H4 (cell line): ENCODE measurements at places on chromosomes 11 and 22.

DNA sequence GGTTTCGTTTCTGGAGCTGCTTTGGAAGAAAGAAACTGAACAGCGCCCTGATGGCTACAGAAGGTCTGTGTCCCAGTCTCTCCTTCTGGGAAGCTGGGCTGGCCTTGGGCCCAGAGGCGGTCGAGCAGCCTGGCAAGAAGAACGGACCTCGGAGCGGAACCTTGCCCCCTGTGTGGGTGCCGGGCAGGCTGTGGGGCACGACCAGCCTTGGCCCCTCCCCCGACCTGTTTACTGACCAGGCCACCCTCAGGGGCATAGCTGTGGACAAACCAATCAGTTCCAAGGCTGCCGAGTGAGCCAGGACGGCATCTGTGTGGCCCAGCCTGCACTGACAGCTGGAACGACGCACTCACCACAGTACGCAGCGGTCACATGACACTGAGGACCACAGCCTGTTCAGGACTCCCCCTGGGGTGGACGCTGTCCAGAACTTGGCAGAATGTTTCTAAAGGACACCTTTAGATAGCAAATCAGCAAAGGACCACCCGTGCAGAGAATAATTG, 7.2 kb downstream of the PIM3 start:
- DNase-seq: no peak

DNA sequence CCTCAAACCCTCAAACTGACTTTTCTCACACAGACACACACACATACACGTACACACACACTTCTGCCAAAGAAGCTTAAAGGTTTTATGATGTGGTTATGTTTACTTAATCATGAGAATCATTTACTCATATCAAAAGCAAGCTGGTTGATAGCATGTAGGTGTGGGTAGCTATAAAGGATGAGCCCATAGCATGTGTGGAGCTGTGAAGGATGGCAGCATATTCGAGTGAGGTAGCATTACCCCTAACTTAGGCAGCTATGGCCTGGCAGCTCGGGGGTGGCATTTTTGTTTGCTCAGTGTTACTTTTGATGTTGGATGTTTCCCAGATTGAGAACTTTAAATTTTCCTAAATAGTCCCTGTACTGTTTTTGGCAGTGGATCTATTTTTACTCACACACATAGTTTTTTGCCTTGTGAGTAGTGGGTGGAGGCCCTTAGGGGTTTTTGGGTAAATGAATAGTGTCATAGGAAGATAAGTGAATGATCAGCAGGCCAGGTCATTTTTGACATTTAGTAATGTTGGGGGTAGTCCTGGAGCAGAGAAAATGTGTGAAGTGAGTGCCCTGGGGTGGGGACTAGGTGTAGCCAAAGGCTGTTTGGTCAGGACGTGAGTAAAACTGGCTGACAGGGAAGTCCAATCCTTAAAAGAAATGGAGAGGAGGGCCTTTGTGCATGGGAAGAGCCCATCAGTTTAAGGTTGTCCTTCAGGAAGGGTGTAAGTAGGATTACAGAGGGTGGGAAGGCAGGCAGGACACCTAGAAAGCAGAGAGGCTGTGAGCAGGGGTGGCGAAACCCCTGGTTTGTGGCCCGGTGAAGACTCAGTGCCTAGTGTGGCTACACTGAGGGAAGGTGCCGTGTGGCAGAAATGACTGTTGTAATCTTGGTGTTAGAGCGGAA, 7.1 kb downstream of the YWHAH start:
- DNase-seq: no peak

DNA sequence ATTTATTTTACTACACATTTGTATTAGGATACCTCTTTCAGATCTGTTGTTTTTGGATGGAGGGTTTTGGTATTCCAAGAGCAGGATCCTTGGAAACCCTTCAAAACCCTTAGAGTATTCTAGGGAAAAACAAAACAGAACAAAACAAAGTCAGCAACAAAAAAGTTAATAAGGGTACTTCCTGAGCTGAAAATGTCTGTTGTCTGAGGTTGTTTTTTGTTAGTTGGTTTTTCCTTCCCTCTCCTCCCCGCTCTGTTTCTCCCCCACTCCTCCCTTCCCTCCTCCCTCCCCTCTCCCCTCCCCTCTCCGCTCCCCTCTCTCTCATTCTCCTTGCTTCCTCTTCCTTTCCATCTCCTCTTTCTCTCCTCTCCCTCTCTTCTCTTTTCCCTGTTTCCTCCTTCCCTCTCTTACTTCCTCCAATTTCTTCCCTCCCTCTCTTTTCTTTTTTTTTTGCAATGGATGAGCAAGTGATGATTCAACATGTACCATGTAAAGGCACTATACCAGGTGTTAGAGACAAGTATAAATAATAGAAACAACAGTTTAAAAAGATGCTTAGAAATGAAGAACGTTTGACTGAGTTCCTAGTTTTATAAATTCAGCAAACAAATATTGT, 160.6 kb downstream of the TMEM135 start:
- no peak for DNase-seq

DNA sequence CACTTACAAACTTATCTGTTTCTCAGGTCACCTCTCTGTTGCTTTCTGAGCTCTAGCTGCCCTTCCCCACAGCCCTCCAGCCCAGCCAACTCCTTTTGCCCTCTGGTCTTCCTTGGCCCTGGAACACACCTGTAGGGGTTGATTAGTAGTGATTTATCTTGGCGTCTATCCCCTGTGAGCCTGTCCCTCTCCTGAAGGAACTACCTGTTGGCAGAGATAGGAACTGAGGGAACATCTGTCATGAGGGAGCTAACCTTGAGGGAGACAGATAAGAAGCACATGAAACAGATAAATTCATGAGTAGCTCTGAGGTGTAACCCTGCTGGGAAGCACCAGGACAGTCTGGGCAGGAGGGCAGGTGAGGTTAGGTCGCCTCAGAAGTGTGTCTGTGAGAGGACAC, 38.9 kb downstream of the CABIN1 start:
- no peak for DNase-seq

GRCh38 chr22:24833881-24834495, 28.0 kb downstream of the SGSM1 start:
- no peak for DNase-seq

- no peak for DNase-seq
These were observed 67.8 kb downstream of the FAM168A start for GRCh38 chr11:73530109-73530508.
